ENCODE measurements at places on chromosomes 3 and 15. TPM values are rescaled to one million over a fixed set of nuclear protein-coding genes. Genes with fewer than 3 reads are reported as not detected.
A peak's percentile ranks its signal among the peaks of the same experiment; 100 is the strongest.

Gene MORC1
- not detected for total RNA-seq

DNA sequence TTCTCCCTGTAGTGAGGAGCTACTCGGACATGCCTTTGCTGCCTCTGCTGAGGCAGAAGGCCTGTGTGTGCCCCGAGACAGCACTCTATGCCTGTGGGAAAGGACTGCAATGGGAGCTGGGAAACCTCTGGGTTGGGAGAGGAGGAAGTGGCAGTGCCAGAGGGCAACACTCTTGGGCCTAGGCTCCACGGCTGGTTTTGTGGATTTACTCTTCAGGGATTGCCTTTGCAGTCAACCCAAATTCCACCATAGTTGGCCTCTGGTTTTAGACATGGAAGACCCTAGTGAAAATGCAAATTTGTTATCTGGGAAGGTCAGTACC lies 46.8 kb downstream of the ITGA11 start:
- no peak for DNase-seq

DNA sequence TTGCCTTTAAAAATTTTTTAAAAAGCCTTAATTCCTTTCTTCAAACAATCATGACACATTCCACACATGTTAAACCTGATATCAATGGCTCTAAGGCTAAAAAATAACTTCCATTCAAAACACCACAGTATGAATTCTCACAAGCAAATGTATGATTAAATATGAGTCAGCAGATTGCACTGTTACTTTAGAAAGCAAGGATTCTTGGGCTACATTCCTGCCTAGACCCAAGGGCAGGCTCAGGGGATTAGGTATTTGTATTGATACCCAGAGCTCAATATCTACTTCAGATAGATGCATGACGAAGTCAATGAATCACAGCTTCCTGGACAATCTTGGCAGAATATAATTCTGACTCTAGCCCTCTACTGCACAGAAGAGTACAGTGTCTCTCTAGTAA lies 65.7 kb downstream of the RARB start:
- no peak for DNase-seq

DNA sequence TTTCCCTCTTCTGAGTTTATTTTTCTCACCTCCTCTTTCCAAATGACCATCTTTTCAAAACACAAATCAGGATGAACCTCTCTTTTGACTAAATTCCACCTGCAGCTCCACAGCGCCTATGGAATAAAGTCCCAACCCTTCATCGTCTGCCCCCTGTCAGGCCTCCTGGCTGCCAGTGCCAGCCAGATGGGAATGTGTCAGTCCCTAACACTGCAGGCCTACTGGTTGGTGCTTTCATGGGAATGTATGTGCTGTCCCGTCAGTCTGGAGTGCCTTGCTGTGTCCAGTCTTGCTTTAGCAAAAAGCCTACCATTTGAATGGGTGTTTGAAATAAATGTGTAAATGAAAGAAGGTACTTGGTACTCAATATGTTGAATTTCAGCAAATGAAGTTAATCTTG lies 310.1 kb downstream of the THSD4 start:
- no peak for DNase-seq

- peak; percentile 62 for DNase-seq
These were observed 205.7 kb downstream of the XXYLT1 start for GRCh38 chr3:195065142-195065863.

- DNase-seq = no peak
These were observed 33.2 kb upstream of the ZFAND6 start for GRCh38 chr15:80026310-80026709.

Data from Right ventricle myocardium inferior (tissue), 1 donor.